Cerebellar nuclear complex (tissue), 1 donor: ENCODE measurements at places on chromosomes 13 and 19.

DNA sequence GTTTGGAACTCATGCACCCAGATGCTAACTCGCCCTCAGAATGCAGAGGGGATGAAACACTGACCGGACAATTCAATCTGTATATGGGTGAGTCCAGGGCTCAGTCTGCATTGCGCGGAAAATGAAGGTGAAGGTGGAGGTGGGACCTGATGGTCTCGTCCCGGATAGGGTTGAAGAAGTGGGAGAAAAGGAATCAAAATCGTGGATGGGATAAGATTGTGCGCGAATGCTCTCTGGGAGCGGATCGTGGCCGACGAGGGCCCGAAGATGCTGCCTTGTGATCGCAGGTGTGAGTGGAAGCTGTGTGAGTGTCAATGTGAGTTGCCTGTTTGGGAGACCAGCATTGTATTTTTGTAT, 594 bp upstream of the ZNF850 start:
- DNase-seq = no peak

GRCh38 chr13:45064889-45065288, 55.4 kb upstream of the GTF2F2 start:
- DNase-seq = no peak

- DNase-seq = no peak
These were observed 8.8 kb upstream of the GIPR start for GRCh38 chr19:45659096-45659729.

DNA sequence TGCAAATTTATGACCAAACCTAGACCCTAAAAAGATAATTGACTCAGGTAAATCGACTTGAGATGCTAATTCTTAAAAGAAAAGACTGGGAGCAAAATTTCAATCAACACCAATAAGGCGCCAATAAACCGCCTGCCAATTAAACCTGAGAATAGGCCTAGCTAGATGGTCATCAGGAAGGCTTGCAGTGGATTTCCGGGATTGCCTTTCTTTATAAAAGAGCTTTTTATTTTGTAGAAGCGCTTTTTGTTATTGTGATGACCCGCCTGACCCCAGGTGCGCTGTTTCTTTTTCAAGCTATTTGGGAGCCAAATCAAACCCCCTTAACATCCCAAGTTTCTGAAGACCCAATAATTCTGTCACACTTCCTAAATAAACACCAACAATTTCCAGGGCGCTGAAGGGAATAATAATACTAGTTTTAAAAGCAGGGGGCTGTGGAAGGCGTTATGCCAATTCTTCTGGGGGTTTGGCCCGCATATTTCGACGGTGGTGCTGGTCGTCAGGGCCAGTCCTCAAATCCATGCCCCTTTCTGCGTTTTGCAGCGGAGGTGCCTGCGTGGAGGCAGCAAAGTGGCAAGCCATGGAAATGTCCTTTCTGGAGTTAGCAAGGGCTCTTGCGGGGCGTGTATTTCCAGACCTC, 2.9 kb upstream of the ZIC5 start:
- DNase-seq = no peak

DNA sequence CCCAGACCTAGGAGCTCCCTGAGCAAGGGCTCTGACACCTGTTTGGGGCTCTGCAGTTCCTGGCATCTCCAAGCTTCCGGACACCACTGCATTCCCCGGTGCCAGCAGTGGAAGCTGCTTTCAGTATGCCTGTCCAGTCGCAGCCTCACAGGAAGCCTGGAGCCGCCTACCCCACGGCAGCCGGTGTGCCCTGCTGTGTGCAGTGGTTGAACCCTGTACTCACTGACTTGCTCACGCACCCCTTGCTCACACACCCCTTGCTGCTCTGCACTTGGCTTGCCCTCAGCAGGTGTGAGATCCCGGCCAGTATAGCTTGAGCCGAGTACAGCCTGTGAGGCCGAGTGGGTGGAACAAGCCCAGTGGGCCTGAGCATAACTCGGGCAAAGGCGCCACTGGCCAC, 70.3 kb downstream of the PIBF1 start:
- DNase-seq = no peak
